ENCODE measurements at places on chromosomes 4 and X. TPM values are rescaled to one million over a fixed set of nuclear protein-coding genes. Genes with fewer than 3 reads are reported as not detected.

- no peak for DNase-seq
Observed at GRCh38 chr4:98527534-98528269, 130.7 kb downstream of the TSPAN5 start.

- no peak for DNase-seq
Observed at GRCh38 chr4:38209654-38210053, 249.5 kb downstream of the PTTG2 start.

- DNase-seq: no peak
Observed at GRCh38 chr4:106930522-106930921, 105.6 kb downstream of the DKK2 start.

DNA sequence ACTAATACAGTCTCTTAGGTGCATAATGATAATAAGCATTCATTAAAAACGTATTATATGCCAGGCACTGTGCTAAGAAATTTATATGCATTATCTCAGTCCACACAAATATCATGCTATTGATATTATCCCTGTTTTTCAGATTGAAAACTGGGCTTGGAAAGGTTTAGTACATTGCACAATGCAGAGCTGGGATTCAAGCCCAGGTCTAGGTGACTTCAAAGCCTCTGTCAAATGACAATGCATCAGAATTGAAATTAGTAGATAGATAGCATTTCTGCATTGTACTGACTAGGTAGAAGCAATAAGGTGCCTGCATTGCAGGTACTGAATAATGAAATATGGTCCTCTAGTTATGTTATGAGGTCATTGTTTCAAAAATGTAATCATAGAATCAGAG, 18.2 kb upstream of the SCOC start:
- DNase-seq: no peak

DNA sequence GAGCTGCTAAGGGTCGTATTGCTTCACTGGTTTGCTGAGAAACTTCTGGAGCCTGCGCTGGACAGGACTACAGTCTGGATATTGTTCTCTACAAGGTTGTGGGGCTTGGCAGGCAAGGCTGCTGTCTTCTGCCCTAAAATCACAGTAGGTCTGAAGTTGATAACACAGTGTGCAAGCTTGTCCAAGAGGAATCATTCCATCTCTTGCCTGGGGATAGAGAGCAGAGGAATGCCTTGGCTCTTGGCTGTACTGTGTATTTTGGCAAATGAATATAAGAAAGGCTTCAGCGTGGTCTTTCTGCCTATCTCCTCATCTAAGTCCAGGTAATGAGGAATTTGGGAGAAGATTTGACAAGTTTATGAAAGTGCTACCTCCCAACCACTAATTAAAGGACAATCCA, 9.4 kb upstream of the RASL11B start:
- no peak for DNase-seq

GRCh38 chr4:123986268-123986798, 589.7 kb downstream of the SPRY1 start:
- DNase-seq: peak; percentile 53

DNA sequence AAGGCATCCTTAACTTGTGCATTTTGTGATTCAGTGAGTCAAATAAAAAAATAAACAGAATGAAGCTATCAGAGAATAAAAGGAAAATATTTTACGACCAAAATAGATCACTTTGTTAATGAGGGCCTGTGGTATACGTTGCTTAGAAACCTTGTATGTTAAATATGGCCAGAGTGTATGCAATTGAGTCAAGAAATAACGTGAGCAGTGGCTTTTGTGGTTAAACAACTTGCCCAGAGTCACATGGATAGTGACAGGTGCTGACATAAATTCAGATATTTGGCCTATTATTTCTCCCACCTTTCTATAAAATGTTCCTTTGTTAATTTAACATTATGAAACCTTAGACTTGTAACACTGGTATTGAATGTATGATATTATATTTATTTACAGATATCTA, 393.4 kb downstream of the PABPC4L start:
- no peak for DNase-seq

GRCh38 chrX:129529685-129530281, 6.5 kb upstream of the SMARCA1 start:
- no peak for DNase-seq

DNA sequence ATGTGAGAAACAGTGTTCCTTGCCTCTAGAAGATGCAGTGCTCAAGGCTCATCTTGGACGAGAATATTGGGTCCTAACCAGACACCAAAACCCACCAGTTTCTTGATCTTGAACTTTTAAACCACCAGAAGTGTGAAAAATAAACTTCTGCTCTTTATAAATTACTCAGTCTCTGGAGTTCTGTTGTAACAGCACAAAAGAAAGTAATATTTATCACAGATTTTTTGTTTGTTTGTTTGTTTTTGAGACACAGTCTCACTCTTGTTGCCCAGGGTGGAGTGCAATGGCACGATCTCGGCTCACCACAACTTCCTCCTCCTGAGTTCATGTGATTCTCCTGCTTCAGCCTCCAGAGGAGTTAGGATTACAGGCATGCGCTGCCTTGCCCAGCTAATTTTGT, 371.1 kb upstream of the NDST4 start:
- DNase-seq: no peak

- no peak for DNase-seq
Observed at GRCh38 chrX:150298841-150299551, 64.1 kb upstream of the MAMLD1 start.

DNA sequence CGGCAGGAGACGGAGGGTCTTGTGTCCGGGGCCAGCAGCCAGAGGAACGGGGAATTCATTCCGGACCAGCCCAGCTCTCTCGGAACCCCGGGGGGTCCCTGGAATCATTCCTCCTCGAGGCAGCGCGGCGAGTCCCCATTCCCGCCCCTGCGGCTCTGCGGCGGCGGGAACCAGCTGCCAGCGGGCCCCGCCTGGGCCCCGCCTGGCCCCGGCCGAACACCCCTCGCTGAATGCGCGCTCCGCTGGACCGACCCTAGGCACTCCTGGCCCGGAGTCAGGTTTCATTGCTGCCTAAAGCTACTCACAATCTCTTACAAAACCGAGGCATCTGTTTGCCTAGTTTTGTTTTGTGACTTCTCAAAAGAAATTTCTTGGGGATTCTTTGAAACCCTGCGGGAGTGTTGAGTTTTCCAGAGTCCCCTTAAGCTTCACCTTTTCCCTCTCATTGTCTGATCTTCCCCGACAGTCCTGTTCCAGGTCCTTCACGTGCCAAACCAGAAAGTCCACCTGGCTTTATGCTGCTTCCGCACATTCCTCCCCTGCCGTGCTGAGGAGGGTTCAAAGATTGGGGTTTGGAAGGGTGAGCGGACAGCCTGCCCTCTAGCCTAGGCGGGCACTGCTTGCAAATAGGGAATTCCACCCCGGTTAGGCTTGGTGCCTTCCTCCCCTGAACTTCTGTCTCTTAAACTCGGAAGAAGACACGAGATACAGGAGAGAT, 789 bp downstream of the ARHGAP10 start:
- peak; percentile 44 for DNase-seq

DNA sequence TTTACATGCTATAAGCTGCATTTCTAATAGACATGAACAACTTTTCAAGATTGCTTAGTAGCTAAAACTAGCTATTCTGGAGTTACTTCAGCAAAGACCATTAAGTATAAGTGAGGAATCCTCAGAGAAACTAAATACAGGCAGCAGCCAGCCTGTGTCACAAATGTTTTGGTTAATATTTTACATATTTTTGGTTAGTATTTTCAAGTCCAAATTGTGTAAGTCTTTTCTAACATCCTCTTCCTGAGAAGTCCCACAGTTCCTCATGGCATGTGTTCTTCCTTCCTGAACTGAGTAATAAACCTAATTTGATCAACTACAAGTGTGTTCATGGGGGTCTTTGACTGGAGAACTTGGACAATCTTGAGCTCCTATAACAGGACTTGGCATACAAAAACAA, 42.4 kb upstream of the MCF2 start:
- no peak for DNase-seq

DNA sequence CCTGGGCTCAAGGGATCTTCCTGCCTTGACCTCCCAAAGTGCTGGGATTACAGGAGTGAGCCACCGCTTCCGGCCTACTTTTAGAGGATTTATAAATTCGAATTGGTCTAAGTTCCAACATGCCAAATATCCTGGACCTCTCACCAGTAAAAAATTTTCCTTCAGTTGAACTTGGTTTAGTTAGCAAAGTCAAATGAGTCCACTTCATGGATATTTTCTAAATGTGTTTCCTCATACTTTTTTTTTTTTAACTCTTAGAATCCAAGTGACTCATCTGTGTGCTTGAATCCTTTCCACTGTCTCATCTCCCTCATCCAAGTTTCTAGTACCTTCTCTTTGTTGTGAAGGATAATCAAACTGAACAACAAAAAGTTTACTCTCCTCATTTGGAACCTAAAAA, 49.7 kb downstream of the RBM47 start:
- DNase-seq: no peak

ADGRG4 gene
- not detected for total RNA-seq

- no peak for DNase-seq
Observed at GRCh38 chrX:16786791-16787735, 797 bp downstream of the TXLNG start.

TMEM33 gene
- total RNA-seq: 22.5 TPM

DNA sequence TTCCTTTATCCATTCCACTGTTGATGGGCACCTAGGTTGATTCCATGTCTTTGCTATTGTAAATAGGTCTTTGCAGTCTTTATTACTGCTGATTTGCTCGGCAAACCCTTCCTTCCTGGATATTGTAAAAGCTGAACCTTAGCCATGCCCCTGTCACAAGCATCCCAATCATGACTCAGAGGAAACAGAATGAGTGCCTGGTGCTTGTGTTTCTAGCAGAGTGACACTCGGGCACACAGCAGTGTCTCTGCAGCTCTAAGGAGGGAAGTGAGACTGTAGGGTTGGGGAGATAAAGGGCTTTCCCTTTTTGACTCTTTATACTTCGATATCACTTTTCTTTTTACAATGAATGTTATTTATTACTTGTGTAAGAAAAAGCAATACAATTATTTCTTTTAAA, 83.3 kb downstream of the AKAP4 start:
- no peak for DNase-seq

- DNase-seq: peak; percentile 30
Observed at GRCh38 chr4:16916719-16917337, 18.4 kb upstream of the LDB2 start.

DNA sequence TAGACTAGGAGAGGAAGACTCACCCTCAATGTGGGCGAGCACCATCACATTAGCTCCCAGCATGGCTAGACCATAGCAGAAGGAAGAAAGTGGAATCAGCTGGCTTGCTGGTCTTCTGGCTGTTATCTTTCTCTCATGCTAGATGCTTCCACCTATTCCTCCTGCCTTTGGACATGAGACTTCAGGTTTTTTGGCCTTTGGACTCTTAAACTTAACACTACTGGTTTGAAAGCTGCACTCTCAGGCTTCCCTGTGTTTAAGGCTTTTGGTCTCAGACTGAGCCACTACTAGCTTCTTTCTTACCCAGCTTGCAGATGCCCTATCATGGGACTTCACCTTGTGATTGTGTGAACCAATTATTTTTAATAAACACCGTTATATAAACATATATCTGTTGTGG, 39.0 kb upstream of the UGT2B4 start:
- no peak for DNase-seq

DNA sequence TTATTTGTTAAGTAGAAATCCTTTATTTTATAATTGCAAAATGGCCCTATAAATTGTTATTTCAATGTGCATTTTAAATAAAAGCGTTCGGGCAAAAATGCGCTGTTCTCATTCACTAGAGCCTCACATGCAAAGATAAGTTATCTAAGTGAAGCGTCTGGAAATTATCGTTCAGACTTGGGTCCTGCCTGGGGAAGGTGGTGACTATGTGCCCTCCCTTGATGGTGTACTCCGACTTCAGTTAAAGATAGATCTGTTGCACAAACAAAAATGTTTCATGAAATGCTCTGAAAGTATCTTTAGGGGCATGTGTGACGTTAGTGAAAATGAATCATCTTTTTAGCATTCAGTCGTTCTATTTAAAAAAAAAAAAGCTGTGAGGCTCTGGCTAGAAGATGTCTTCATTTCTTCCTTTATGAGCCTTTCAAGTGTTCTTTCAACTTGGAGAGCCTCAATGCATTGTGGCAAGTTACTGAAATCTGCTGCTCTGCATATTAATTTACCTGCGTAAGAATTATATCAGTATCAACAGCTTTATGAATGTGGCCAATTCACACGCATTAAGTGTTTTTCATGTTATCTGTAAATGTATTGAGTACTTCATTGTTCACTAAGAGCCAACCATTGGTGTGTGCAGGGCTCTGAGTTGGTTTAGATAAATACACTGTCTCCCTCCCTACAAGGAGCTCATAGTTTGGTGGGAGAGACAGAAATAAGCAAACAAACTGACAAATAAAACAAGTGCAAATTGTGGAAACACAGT, 83.0 kb downstream of the AFF1 start:
- no peak for DNase-seq

CYLC1 gene
- total RNA-seq: not detected

GRCh38 chrX:13721371-13721770, 13.0 kb downstream of the TRAPPC2 start:
- DNase-seq: no peak

- no peak for DNase-seq
Observed at GRCh38 chrX:10564484-10564883, 55.9 kb downstream of the MID1 start.

DNA sequence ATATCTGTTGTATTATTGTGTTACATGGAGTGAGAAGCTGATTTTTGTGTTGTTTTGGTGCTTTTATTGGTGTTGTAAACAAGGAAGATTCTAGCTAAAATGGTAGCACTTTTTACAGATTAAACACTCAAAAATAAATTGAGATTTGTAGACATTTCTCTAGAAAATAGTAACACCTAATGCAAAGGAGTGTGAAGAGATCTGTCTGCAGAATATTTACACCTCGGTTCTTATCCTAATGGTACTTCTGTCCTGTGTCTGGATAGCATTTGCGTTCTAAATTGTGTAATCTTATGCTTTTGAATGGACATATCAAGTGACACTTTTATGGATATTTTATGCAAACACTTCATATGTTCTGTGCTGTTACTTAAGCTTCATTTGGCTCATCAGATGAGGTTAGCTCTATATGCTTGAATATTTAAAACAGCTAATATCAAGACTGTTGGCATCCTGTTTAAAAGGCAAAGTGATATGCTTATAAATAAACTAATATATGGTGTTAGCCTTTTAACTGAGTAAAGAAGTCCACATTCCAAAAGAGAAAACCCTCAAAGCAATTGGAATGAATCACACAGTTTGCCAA, 6.0 kb downstream of the PCDH7 start:
- no peak for DNase-seq

GRCh38 chr4:3655963-3656362, 110.2 kb upstream of the ADRA2C start:
- DNase-seq: no peak

CNKSR2 gene
- 0.47 TPM for total RNA-seq

- peak; percentile 88 for DNase-seq
Observed at GRCh38 chr4:150078041-150078578, at the start of gene DCLK2. Gene DCLK2, plus strand, starts transcription at chr4:150078445. Its CDS starts 583 bp downstream, at chr4:150079028.

GRCh38 chrX:81082649-81083048, 119.1 kb downstream of the HMGN5 start:
- DNase-seq: no peak

All from left ventricle myocardium inferior (tissue), 1 donor.